Stimulated activated naive CD8-positive, alpha-beta T cell treated with anti-CD3 and anti-CD28 coated beads, Interleukin-15, amount 100 ng/mL, for 72 hours (primary cell): ENCODE measurements at places on chromosomes 7 and 10.

DNA sequence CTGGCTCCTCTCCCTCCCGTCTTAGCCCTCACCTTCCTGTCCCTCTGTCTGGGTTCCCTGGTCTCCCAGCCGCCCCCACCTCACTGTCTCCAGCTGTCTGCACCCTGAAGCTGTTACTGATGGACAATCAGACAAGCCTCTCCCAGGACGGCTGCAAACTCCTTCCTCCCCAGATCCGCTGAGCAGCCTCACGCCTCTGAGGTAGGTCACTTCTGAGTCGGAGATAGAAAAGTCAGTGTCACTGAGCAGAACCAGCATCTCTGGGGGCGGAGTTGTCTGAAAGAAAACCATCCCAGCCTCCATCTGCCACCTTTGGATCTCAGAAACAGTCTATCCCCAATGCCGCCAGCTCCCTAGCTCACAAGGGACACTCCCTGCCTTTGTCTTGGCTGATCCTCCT, 27.4 kb downstream of the FAM241B start:
- DNase-seq, result no peak

GRCh38 chr7:139730746-139731612, 46.8 kb downstream of the HIPK2 start:
- DNase-seq, result no peak

DNA sequence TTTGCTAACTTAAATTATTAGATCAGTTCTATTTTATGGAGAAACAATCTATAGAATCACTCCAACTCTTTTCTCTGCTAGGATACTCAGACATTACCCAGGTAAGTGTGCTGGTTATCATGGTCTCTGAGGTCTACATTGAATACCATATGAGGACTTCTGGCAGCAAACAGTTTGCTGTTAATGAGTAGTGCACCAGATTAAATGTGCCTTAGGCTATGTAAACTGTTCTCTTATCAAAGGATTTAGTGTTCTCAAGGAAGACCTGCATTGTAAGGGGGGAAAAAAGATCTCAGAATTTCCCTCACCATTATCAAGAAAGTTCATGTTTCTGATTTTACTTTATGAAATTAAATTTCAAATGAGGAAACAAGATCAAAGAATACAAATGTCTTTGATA, 107.5 kb downstream of the ITGB8 start:
- no peak for DNase-seq

DNA sequence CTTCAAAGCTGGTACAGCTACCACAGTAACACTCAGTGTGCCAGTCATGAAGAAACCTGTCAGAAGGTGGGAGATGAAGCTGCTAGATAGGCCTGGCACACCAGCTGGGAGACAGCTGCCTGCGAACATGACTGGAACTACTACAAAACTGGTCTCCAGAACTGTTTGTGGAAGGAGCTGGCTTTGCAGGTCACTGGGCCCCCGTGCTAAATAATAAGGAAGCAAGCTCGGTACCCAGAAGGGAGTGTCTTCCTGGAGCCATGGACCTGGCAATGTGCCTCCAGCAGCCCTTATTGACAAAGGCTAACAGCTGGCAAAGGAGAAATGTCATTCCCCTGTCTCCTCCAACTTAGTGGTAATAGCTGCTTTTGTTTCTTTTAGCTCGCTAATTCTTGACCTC, 1217.6 kb upstream of the LRRN3 start:
- no peak for DNase-seq

DNA sequence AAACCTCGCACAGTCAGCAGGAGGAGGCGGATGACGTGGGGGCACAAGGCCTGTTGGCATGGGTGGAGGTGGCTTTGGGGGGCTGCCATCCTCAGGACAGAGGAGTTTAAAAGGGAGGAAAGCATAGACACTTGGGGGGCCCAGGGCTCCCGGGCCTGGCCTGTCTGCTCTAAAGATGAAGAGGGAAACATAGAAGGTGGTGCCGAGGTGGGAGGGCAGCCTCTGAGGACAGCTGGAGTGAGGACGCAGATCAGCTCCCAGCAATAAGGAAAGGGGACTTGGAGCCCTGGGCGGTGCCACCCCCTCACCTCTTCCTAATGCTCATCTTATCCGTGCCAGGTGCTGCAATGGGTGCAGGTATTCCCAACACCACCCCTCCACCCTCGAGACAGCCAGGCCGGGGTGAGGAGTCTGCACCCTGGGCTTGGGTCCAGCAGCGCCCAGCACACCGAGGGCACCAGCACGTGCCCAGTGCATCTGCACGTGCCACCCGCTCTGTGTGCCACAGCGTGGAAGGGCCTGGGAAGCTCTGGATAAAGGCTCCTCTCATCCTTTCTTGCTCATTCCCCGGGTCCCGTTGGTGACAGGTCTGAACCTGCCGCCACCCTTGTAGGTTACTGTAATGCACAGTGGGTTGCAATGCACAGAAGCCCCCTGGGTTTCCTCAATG, 566.0 kb upstream of the FOXK1 start:
- no peak for DNase-seq

DNA sequence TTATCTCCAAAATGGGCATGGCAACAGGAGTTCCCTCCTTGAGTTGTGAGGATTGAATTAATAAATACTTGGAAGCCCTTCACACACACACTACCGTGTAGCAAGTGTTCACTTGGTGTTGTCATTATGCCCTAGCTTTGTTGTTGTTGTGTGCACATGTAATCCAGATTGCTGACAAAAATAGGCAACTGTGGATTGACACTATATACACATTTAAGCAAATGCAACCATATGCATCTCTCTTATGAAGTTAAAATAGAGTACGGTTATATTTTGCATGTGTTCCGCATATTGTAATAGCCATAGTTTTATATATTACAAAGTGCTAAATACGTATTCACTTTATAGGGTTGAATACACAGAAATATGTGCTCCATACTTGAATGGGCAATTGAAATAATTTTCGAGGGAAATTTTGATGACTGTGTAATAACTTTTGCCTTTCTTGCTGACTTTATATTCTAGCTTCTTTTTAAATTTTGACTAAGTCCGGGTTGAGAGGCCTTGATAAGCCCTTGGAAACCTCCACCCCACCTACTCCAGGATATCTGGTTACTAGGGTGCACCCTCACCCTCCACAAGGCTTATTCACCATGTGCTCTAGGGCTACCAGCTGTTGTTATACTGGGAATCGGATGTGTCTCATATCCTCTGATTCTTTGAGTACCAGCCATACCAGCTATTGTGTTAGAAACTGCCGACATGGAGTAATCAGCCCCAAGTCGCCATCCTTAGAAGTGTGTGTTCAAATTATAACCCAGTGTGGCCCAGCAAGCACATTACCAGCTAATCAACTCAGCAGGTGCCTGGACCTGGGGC, 265.0 kb downstream of the CAMK1D start:
- DNase-seq, result no peak

GRCh38 chr7:4033996-4034395, 648.1 kb upstream of the FOXK1 start:
- no peak for DNase-seq

DNA sequence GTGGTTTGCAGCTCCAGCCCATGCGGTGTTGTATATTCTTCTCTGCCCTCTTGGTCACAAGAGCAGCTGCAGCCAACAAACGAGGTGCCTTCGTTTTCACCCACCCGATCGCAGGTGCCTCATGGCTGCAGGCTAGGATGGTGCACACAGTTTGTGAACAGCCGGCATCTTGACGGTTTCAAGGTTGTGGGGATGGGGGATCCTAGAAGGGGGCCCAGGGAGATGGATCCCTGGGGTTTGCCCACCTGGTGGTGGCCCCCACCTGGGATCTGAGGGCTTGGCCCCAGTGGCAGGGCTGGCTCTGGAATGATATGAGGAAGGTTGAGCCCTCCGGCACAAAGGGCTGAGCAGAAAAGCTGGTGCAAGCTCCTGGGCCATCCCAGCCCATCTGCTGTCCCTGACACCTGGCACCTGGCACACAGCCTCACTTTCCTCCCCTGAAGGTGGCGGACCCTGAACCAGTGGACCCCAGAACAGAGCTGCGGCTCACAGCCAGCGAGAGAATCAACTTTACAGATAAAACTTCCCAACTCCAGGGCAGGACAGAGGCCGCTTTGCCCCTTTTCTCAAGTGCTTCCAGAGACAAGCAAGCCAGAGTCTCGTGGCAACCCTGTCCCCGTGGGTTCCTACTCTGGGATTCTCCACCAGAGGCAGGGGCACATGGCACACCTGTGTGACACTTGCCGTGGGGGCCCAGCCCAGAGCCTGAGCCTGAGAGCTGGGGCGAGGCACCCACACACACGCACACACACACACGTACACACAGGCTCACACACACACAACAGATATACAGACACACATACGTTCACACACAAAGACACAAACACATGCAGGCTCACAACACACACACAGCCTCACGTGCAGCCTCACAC, 177.3 kb upstream of the PPP2R2D start:
- no peak for DNase-seq

DNA sequence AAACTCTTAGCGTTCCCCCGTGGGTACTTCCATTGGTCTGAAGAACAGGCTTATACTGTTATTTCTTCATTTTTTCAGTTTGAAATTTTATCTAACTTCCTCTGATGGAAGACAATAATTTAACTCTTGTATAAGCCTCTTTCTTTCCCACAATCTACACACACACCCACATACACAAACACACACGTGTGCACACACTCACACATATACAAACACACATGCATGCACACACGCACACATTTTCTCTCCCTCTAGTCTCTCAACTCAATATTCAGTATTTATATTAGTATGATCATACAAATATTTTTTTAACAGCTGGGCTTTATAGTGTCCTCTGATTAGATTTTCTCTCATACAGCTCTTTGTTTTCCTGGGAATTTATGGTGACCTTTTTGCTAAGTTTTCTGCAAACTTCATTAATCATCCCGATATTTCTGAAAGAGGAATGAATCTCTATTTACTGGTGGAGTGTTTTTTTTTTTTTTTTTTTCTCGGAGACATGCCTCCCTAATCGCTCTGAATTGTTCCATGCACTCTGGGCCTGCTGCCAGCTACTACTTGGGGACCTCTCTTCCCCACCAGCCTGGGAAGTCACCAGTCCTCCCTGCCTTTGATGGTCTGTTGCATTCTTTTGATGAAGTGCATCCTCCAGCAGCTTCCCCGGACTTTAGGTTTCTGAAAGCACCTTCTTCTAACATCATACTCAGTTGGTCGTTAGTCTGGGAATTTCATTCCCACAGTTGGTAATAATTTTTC, 75.5 kb downstream of the ZNF777 start:
- no peak for DNase-seq

DNA sequence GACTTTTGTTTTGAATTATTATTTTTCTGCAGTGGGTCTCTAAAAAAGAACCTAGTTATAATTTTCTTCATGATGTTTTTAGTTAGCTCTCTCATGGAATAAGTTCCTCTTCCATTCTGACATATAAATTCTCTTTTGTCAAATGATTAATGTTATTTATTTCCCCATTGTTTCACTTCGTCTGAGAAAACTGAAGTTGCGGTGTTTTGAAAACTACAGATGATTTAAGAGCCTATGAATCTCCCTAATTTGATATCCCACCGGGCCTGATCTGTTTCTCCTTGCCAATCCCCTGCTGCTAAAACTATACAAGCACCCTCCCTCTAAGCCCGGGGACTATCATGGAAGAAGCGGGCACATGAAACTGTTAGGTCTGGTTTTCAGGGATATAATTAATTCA, 41.4 kb downstream of the HTR7 start:
- no peak for DNase-seq

DNA sequence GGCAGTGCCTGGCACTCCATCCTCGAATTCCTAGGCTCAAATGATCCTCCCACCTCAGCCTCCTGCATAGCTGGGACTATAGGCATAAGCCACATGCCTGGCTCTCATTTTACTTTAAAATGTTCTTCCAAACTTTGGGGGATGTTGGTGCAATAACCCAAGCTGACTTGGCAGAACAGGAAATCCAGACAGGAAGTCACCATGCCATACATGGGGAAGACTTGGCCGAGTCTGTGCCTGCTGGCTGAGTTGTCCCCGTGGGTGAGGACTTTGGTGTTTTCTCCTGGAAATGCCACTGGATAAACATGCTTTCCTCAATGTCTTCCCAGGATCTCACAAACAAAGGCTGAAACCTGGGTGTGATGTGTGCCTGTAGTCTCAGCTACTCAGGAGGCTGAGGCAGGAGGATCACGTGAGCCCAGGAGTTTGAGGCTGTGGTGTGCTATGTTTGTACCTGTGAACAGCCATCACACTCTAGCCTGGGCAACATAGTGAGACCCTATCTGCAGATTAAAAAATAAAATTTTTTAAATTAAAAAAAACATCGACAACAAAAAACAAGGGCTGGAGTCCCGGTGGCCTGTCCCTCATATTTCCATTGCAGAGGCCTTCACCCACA, 19.8 kb downstream of the HKDC1 start:
- DNase-seq, result no peak

DNA sequence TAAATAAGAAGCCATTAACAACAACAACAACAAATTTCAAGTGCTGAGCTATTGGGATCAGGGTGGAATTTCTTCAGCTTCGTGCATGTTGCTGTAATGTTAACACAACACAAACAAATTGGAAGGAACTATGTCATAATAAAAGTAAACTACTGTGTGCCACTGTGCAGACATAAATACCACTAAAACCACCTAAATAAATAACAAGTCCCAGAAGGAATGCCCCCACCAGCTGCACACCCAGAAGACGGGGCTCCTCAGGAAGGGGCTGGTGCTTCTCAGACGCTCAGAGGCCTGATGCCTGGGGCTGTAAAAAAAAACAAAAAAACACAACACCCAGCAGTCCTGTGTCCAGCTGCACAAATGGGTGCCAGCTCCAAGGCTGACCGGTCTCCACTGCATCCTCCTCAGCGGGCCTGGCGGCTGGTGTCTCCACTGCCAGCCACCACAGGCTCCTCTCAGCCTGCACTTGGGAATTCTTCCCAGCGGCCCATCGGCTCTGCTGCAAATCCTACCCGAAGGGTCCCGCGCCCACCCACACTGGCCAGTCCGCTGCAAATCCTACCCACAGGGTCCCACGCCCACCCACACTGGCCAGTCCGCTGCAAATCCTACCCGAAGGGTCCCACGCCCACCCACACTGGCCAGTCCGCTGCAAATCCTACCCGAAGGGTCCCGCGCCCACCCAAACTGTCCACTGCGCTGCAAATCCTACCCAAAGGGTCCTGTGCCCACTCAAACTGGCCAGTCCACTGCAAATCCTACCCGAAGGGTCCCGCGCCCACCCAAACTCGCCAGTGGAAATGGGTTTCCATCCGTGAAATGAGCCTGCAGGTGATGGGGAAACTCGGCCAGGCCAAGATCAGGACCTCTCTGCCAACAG, 35.8 kb upstream of the DNAAF5 start:
- DNase-seq, result no peak

GRCh38 chr7:156942708-156943090, 6.8 kb upstream of the NOM1 start:
- no peak for DNase-seq

DNA sequence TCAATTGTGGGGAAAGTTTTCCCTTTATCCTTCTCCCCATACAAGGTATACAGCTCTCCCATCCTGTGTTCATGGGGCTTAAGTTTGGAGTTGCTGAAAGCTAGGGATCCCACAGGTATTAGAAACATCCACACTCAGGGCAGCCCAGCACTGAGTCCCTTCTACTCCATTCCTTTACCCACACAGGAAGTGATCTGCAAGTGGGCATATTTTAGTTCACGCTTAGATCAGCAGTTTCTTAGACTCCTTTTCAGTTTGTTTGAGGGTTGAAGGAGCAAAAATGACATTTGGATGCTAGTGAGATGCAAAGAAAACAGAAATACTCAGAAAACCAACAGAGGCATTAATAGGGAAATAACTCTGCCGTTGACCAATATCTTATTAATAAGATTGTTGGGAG, 134.7 kb downstream of the VPS50 start:
- no peak for DNase-seq
